ENCODE measurements at places on chromosomes 13 and 19.
A peak's percentile ranks its signal among the peaks of the same experiment; 100 is the strongest.

DNA sequence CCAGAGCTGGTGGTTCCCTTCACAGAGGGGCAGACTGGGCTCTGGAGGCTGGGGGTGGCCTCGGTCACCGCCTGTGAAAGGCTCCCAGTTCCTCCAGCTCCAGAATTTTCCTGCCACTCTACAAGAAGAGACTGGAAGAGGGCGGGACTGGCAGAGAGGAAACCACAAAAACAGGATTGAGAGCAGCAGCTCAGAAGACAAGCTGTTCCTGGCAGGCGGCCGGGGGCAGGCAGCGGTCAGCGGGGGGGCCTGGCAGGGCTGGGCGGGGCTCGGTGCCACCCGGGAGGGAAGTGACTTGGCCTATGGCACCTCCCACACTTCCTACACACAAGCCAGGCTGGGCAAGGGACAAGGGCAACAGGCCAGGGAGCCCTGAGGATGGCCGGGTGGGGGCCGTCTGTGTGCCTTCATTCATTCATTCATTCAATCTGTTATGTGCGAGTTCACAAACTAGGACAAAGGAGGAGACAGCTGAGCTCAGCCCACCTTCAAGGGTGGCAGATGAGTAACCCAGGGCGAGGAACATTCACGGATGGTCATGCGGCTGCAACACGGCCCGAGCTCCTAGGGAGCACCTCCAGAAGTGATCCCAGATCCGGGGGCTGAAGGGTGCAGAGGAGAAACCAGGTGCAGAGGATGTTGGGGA, 16.9 kb upstream of the BTBD2 start:
- peak; percentile 63 for DNase-seq

DNA sequence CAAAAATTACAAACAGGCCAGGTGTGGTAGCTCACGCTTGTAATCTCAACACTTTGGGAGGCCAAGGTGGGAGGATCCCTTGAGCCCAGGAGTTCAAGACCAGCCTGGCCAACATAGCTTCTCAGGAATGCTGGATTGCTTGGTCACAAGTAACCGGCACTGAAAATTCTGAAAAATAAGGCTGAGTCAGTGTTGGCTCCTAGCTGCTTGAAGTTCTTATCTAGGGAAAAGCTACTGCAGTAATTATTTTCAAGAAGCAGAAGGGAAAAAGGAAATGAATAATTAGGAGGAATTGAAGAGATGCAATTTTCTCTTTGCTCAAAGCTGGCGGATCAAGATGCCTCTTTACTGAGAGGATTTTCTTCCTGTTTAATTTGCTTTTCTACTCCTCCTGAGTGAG, 75.0 kb upstream of the GTF3A start:
- no peak for DNase-seq

GRCh38 chr13:110216398-110217041, 90.4 kb downstream of the COL4A1 start:
- DNase-seq = no peak

DNA sequence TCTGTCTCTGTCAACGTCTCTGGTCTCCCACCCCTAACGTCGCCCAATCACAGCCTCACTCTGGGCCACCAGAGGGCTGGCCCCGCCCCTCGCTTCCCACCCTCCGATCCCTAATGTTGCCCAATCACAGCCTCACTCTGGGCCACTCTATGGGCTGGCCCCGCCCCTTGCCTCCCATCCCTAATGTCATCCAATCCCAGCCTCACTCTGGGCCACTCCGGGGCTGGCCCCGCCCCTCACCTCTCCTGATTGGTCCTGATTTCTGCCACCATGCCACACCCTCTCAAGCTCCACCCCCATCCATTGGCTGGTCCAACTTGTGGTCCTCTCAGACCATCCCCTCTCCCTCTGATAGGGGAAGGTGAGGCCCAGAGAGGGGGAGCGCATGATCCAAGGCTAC, 24.9 kb downstream of the CELF5 start:
- no peak for DNase-seq

DNA sequence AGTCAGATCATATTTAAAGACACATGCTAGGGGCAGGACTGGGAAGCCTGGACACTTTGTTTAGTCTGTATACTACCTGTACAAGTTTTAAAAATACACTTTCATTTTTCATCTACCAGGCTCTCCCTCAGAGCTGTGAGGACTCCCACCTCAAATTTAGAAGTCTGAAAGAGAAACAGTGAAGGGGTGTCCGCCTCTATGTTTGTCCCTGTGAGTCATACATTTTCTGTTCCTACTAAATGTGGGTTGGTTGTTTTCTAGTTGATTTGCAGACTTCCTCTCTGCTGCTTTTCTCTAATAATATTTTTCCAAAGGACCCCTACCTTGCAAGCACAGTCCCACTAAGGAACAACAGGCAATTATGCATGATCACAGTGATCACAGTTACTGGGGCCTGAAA, 110.5 kb downstream of the ENOX1 start:
- DNase-seq = no peak

GRCh38 chr13:94115054-94115453, 364.4 kb downstream of the DCT start:
- no peak for DNase-seq

DNA sequence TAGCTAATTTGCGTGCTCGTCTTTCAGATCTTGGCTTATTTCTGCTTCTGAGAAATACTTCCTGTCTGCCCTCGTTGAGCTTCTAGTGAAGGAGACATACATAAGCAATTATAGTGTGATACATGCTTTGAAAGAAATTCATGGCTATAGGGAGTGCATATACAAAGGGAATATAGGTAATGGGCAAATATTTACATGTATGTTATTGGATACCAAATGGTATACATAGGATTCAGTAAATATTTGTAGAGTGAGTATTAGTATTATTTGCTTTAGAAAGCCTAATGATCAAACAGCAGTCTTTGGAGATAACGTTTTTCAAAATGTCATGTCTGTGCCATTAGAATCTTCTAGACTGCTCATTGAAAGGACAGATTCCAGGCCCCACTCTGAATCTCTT, 5.2 kb downstream of the BRCA2 start:
- DNase-seq = no peak

DNA sequence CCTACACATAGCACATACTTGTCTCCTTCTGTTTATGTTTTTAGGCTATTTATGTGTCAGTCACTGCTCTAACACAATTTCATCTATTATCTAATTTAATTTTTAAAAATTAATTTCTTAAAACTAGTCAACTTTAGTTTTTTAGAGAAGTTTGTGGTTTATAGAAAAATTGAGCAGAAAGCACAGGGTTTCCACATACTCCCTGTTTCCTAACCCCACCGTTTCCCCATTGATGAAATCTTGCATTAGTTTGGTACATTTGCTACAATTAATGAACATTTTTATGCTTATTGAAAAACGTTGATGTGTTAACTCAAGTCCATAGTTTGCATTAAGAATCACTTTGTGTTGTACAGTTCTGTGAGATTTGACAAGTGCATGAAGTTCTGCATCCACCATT, 53.5 kb downstream of the TNFSF13B start:
- DNase-seq = no peak

DNA sequence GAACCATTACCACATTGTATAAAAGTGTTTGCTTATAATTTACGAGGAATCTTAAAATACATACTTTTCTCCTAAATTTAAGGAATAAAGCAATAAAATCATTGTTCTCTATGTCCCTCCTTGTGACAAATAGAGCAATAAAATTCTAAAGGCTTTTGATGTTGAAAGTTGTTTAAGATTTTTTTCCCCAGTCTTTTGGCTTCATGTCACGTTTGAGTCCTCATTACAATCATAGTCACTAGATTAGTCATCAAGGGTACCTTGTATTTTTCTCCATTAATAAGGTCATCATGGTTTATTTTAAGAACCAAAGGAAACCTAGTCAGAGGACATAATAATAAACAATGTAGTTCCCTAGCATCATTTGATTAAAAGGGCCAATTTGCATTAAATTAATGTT, 3.2 kb downstream of the WBP4 start:
- DNase-seq = peak; percentile 76

- DNase-seq = no peak
Measured at GRCh38 chr19:42573642-42574041, 21.1 kb downstream of the CEACAM8 start.

GRCh38 chr13:33123066-33123859, 107.0 kb downstream of the KL start:
- no peak for DNase-seq

GRCh38 chr13:50713523-50714248, 129.8 kb downstream of the DLEU7 start:
- DNase-seq = no peak

- no peak for DNase-seq
Measured at GRCh38 chr19:45045671-45046353, 7.0 kb downstream of the CLASRP start.

- DNase-seq = no peak
Measured at GRCh38 chr19:4795400-4795799, 3.9 kb downstream of the FEM1A start.

- DNase-seq = no peak
Measured at GRCh38 chr13:71285700-71286099, 581.3 kb downstream of the DACH1 start.

GRCh38 chr19:34265221-34265650, 10.9 kb downstream of the GARRE1 start:
- DNase-seq = peak; percentile 36

- DNase-seq = peak; percentile 7
Measured at GRCh38 chr19:51702103-51702824, 9.1 kb downstream of the SPACA6 start.

DNA sequence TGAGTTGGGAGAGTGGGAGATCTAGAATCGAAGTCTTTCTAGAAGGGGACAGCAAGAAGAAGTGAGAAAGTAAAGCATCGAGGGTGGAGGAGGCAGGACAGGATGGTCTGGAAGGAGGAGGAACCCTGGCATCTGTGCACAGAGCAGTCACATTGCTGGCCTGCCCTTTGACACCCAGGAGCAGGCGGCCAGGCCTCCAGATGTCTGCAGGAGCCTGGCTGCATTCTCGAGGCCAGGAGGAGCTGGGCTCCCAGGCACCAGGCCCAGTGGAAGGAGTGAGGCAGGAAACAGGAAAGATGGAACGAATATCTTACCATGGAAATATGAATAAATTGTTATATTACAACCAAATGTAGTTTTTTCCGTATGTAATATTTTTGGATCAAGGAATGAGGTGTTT, 27.7 kb upstream of the ARGLU1 start:
- no peak for DNase-seq

GRCh38 chr19:48608798-48609263, 2.3 kb downstream of the SPACA4 start:
- no peak for DNase-seq

DNA sequence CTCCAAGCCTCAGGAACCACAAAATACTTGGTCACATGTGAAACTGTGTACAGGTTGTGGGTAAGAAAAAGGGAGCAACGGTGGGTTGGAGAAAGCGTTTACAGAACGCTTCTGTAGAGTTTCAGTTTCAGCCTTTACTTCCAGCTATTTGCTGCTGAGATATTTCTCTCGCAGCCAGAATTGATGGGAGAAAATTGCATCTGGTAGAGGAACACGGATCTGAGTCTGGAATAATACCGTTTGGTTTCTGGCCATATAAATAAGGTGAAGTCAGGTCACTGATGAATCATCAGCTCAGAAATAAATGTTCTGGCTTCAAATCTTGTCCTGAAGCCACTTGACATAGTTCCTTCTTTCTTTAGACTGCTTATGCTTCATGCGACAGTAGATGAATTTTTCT, 20.3 kb upstream of the RFC3 start:
- DNase-seq = no peak

DNA sequence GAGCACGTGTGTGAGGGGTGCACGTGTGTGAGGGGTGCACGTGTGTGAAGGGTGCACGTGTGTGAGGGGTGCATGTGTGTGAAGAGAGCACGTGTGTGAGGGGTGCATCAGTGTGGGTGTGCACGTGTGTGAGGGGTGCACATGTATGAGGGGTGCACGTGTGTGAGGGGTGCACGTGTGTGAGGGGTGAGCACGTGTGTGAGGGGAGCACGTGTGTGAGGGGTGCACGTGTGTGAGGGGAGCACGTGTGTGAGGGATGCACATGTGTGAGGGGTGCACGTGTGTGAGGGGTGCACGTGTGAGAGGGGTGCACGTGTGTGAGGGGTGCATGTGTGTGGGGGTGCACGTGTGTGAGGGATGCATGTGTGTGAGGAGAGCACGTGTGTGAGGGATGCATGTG, 15.7 kb downstream of the RASA3 start:
- no peak for DNase-seq

- DNase-seq = peak; percentile 43
Measured at GRCh38 chr13:92187378-92187989, 789.1 kb downstream of the GPC5 start.

- no peak for DNase-seq
Measured at GRCh38 chr19:14476673-14477401, 1.7 kb upstream of the PTGER1 start.

DNA sequence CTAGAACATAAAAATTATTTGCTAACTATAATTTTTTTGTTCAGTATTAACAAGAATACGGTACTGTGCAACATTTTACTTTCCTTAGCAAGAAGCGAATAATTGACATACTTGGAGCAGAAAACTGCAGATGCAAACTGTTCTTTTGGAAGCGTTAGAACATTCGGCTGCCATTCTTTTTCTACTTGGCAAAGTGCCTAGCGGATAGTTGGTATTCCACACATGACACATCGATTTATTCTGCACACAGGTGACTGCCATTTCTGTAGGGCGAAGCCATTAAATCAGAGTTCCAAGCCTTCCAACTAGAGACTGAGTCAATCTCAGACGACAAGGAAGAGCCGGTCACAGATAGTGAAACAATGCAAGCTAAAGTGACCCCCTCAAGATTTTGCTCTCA, 117.4 kb downstream of the TRPC4 start:
- DNase-seq = no peak

- no peak for DNase-seq
Measured at GRCh38 chr19:45418802-45419201, 4.9 kb downstream of the ERCC1 start.

- DNase-seq = no peak
Measured at GRCh38 chr13:98133946-98134345, 8.9 kb upstream of the FARP1 start.

DNA sequence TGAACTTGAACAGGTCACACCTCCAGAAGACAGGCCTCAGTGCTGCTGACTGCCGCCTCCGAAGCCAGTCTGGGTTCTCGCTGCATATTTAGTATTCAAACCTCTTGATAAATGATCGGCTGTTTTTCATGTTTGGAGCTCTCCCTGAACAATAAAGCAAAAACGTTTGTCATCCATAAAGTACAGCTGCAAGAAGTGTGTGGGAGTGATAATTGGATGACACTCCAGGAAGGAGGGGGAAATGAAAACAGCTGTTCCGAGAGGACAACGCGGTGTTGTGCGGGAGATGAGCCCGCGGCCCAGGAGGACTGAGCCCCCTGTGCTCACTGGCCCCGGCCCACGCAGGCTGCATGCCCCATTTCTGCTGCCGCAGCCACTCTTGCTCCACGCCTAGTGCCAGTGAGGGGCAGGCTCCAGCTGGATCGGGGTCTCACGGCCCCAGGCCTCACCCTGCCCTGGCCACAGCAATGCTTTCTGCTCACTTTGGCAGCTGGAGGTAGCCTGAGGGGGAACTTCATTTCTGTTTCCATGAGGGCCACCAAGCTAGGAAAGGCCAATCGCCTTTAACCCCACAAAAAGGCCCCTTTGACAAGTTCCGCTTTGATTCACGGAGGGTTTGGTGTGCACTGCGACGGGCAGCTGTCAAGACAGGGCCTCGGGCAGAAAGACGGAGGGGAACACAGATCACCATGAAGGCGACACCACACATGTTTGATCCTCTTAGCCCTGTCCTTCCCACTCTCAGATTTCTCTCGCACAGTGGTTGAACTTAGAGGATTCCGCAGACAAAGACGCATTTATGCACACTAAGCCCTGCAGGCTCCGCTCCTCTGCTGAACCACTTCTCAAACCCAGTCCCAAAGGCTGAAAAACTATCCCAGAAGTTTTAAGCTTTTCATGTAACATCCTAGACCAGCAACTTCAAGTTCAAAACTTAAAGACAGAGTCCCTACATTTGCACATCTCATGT, 537.6 kb downstream of the EFNB2 start:
- DNase-seq = no peak

Data from kidney capillary endothelial cell (primary cell).